CD8-positive, alpha-beta T cell (primary cell): ENCODE measurements at places on chromosomes 7 and 10.

DNA sequence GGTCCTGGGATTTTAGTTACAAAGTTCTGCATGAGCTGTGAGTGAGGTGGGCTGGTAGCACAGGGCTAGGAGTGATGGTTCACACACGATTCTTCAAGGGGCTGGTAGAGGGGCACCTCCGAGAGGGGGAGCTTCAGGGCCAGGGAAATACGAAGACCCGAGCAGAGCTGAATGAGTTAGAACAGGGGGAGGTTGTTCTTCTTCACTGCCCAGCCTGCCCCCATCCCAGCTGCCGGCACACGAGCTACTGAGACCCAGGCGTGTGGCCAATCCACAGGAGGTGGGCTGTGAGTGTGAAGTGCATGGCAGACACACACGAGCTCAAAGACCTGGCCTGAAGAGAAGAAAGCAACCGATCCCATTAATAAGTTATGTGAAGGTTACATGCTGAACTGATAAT is 256.2 kb upstream of the ZNF32 start:
- DNase-seq = no peak

DNA sequence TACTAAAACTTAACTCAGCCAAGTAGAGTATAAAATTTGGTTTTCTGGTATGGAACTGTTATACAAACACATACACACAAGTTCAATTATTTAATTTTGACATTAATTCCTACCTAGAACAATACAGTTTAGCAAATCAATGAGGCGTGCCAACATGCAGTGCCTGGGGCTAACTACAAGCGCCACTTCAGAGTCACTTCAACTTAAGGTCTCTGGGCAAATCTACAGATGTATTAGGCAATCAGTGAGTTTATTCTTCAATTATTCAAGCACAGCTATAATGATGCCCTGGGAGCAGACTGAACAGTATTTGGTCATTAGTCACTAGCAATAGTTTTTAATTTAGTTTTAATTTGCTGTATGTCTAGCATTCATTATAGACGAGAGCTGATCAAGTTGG is 51.6 kb downstream of the HIBADH start:
- DNase-seq = no peak

DNA sequence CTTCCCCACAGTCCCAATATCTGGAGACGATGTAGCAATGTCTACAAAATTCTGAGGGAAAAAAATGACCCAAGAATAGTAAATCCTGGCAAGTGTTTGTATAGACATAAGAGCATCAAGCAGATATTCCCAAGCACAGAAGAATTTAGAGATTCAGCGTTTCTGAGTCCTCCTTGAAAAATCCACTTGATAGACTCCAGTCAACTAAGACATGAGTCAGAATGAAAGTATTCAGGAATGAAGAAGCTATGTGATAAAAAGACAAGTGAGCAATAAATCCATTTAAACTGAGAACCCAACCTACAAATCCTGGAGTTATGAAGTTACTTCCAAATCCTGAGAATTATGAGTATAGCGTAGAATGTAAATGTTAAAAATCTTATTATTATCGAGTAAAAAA is 86.1 kb upstream of the NPY start:
- no peak for DNase-seq

- DNase-seq = no peak
Measured at GRCh38 chr10:98349508-98349922, 65.5 kb downstream of the PYROXD2 start.

DNA sequence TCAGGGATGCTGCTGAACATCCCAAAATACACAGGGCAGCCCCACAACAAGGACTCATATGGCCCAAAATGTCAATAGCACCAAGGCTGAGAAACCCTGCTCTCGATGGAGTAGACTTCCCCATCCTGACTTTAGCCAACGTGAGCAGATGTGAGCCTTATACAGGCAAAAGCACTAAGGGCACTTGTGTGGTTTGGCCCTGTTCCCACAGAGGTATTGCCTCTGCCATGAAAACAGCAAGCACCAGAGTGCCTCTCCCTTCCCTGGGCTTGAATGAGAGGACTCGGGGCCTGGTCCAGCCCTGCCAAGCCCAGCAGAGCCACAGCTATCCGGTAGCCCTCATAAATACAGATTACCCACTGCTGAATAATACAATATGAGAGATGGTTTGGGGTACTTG is 47.5 kb downstream of the ACSM6 start:
- no peak for DNase-seq

- no peak for DNase-seq
Measured at GRCh38 chr10:60960913-60961312, 16.9 kb upstream of the RHOBTB1 start.

GRCh38 chr7:81294897-81295515 is 376.2 kb upstream of the SEMA3C start:
- no peak for DNase-seq

GRCh38 chr7:67343572-67343971 is 346.9 kb downstream of the TYW1 start:
- DNase-seq = no peak

- peak; percentile 6 for DNase-seq
Measured at GRCh38 chr7:134140889-134141867, 14.0 kb downstream of the LRGUK start.

DNA sequence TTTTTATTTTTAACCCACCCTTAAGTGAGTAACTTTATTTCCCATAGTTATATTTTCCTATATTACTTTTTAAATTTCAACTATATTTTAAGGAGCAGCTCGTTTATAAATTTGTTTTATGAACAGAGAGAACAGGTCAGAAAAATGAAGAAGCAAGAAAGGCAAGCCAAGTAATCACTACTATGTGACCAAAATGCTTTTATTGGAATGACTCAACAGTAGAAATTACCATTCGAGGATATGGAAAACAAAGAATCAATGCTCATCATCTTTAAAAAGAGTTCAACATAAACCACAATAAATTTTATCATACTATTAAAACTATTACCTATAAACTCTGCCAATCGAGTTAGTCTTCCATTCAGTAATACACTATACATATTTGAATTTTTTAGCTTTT is 7.6 kb downstream of the HERC4 start:
- DNase-seq = no peak

- no peak for DNase-seq
Measured at GRCh38 chr7:40990841-40991240, 712.0 kb downstream of the INHBA start.

- DNase-seq = no peak
Measured at GRCh38 chr7:34177476-34177875, 272.1 kb downstream of the BMPER start.
